ENCODE measurements at places on chromosomes 12 and 14.

- DNase-seq = no peak
Measured at GRCh38 chr12:95590775-95591174, 39.5 kb upstream of the USP44 start.

DNA sequence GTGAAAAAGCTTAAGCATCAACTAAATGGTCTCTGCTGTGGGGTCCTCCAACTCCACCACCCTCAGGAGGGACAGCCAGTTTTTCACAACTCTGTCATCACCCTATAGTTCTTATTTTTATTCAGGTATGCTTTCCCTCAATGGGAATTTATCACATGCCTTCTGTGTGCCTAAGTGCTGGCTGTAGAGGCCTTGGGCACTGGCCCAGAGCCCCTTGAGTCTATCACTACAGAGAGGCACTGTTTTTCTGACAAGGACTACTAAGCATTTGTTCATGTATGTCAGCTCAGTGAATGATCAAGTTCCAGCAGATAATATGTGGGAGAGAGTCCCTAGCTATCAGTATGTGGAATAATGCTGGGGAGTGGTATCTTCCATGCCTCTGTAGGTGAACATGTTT lies 463.9 kb downstream of the NPAS3 start:
- DNase-seq = no peak

DNA sequence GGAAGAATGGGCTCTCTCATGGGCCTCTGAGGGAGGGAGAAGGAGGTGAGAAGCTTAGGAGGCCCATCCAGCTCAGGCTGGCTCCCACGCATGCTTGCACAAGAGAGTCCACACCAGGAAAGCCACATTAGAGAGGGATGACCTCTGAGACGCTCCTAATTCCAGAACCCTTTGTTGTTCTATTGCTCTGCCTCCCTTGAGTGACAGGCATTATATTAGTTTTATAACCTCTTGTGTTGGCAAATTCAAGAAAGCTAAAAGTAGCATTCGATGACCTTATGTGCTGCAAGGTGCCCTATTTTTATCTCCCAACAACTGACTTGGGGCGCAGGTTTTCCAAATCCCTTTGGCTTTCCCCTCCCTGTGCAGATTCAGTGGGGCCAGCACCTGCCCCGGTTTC lies 190.1 kb downstream of the KSR2 start:
- no peak for DNase-seq

GRCh38 chr14:60649875-60650372 lies 647 bp upstream of the SIX1 start:
- DNase-seq = no peak

DNA sequence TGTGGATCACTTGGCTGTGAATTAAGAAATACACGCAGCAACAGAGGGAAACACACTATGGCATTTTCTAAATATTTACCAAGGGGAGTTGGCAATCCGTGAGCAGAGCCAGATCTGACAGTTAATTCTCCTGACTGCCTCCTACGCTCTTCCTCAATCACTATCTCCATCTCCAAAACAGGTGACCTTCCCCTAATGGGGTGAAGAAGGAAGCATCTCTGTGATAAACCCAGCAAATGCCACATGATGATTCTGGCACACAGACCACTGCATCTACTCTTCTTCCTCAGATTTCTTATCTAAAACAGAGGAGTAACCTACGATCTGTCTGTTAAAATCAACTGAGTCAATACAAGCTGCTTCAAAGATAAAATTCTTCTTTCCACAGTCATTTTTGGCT lies 4.4 kb downstream of the SPTB start:
- no peak for DNase-seq

- no peak for DNase-seq
Measured at GRCh38 chr12:47114481-47114892, 34.7 kb upstream of the AMIGO2 start.

Data from activated CD4-positive, alpha-beta T cell treated with anti-CD3 and anti-CD28 coated beads for 48 hours (primary cell).